Cortex of kidney (tissue), 1 donor: ENCODE measurements at places on chromosomes 2 and 18.

- DNase-seq: no peak
Measured at GRCh38 chr18:376311-376710, 108.5 kb upstream of the THOC1 start.

DNA sequence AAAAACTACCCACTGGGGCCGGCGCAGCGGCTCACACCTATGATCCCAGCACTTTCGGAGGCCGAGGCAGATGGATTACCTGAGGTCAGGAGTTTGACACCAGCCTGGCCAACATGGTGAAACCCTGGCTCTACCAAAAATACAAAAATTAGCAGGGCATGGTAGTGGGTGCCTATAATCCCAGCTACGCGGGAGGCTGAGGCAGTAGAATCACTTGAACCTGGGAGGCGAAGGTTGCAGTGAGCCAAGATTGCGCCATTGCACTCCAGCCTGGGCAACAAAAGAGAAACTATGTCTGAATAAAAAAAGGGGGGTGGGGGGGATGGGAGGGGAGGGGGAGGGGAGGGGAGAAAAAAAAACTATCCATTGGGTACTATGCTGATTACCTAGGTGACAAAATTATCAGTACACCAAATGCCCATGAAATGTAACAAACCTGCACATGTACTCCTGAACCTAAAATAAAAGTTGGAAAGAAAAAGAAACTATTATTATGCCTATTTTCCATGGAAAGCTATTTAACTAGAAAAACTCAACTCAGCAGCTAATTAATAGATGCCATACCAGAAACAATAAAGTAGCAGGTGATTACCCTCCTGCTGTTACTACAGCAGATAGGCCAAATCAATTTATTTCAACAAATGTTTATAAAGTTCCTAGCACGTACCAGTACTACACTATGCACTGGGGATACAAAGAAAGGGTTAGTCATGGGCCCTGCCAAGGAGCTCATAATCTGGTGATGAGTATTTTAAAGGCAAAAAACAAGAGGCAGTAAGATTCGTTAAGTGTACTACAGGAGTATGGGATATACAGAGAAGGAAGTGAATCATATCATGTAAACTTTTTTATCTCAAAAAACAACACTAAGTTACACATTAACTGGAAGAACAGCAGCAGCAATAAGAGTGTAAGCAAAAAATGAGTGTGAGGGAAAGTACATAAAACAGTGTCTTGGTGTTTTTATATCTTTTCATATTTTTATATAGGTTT lies 112.8 kb upstream of the SLC39A10 start:
- no peak for DNase-seq

- DNase-seq: no peak
Measured at GRCh38 chr18:57997820-57998219, 46.2 kb upstream of the NEDD4L start.

DNA sequence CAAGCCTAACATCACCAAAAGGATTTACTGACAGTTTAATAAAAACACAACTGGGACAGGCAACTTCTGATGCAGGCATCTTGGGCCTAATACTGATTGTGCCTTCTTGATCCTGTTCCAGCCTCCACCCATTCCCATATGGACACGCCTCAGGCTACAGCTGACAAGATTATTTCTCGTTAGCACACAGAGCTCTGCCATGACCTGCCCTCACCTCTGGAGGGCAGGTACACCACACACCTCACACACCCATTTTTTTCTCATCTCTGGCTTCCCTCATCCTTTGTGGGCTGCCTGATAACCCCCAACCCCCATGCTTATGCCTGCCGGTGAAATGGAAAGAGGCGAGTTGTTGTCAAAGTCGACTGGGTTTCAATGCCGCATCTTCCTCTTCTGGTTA lies 147.0 kb downstream of the ANTXR1 start:
- DNase-seq: no peak

DNA sequence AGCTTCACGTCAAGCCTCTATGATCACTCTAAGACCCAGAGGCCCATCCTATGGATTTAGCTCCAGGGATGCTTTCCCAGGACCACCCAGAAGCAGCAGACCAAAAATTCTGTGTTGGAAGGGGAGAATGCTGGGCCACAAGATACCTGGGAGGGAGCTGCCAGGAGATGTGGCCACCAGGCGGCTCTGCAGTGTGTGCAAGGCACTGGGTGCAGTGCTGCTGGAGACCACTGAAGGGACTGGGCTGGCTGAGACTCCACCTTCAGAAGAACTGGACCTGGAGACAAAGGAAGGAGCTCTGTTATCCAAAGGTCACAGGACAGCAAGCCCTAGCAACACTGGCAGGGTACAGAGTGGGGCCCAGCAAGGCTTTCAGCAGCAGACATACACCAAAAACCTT lies 34.0 kb downstream of the KANSL3 start:
- no peak for DNase-seq

DNA sequence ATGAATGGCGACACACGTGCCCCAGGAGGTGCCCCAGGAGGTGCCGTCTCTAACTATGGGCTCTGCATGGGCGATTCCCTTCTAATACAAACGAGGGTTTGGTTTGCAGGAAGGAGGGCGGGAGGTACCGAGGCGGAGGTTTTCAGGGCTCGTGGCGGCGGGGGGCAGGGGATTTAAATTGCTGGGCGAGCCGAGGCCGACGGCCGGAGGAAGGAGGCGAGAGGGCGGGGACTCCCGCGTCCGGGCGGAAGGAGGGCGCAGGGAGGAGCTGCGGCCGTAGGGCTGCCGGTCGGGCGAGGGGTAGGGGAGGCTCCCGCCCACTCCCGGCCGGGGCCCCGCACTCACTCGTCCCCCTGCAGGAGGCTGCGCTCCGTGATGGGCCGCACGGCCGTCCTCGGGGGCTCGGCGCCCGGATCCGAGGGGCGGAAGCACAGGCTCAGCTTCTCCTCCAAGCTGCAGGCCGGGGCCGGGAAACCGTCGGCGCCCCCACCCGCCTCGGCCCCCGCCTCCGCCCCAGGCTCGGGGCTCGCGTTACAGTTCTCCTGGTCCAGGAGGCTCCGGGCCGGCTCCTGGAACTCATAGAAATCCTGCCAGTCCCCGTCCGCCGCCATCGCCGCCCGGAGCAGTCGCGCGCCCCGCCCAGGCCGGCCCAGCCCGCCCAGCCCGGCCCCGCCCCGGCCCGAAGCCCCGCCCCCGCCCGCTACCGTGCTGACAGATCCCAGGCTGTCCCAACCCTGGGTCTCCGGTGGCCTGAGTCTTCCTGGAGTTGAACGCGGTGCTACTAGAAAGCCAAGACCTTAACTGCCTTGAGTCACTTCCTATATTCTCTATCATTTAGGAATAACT lies at the start of gene FEZ2:
Gene FEZ2 (minus strand): TSS at position 637 of the 846 bp plus-strand sequence. CDS start 26 bp downstream, at position 611.
- DNase-seq: peak; percentile 13

- DNase-seq: no peak
Measured at GRCh38 chr2:73921581-73921980, 5.1 kb upstream of the DGUOK start.

GRCh38 chr18:24368749-24369148 lies 28.9 kb downstream of the OSBPL1A start:
- DNase-seq: no peak

DNA sequence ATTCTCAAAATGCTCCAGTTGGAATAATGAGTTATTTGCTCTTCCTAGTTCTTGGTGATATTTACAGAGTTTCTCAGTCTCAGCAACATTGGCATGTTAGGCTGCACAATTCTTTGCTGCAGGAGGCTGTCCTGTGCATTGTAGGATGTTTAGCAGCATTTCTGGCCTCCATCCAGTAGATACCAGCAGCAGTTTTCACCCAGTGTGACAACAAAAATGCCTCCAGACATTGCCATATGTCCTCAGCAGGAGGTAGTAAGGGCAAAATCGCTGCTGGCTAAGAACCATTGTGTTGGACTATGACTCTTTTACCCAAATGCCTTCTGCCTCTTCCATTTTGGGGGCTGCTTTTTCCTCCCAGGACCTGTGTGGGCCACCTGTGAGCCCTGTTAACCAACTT lies 50.4 kb downstream of the PAX8 start:
- DNase-seq: no peak

DNA sequence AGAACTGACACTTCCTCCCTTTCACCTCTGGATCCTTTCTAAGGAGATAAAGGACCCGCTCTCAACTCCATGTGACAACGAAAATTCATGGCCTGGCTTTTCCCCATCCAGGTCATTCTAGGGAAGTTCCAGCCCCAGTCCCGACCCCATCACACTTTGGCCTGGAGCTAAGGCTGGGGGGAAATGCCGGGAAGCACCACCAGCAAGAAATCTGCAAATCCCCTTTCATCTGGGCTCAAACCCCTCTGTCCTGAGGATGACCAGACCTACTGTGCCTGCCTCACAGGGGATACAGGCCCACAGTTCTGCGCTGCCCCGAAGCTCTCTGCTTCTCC lies 1.3 kb downstream of the SIX2 start:
- no peak for DNase-seq

- DNase-seq: no peak
Measured at GRCh38 chr18:51430538-51430937, 233.1 kb upstream of the MEX3C start.

DNA sequence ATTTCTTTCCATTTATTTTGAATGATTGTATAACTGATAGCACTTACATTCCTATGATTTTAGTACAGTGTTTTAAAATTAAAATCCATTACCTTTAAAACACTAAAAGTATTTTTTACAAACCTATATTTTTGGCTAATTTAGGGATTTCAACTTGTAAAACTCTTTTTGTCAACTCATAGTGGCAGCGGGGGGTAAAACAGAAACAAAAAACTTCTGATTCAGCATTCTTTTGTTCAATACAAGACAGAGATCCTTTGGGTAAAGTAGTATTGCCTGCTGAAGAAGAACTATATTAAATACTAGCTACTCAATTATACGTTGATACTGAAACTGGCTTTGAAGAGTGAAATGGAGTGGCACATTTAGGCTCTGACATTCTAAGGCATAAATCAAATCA lies 437.4 kb upstream of the CDH19 start:
- no peak for DNase-seq

- DNase-seq: no peak
Measured at GRCh38 chr2:136254681-136255080, 136.7 kb upstream of the CXCR4 start.

- no peak for DNase-seq
Measured at GRCh38 chr2:1819419-1819818, 75.1 kb upstream of the PXDN start.

- DNase-seq: no peak
Measured at GRCh38 chr2:177239932-177240630, 24.4 kb downstream of the NFE2L2 start.

DNA sequence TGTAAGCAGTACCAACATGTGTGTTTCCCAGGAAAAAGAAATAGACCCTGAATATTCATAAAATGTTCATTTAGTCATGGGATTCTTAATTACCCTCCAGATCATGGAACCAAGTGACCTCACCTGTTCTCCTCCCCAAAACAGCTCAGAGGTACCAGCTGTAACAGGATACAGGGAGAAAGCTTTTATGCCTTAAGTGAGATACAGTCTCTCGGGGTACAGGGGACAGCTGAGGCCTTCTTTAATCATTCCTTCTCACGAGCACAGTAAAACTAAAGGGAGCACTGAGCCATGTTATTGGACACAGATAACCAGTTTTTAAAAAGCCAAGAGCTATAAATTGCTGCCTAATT lies 16.6 kb downstream of the EPHA4 start:
- DNase-seq: no peak

- DNase-seq: no peak
Measured at GRCh38 chr2:151657667-151658076, 76.6 kb downstream of the NEB start.

GRCh38 chr2:42046819-42047487 lies 868 bp upstream of the PKDCC start:
- no peak for DNase-seq

DNA sequence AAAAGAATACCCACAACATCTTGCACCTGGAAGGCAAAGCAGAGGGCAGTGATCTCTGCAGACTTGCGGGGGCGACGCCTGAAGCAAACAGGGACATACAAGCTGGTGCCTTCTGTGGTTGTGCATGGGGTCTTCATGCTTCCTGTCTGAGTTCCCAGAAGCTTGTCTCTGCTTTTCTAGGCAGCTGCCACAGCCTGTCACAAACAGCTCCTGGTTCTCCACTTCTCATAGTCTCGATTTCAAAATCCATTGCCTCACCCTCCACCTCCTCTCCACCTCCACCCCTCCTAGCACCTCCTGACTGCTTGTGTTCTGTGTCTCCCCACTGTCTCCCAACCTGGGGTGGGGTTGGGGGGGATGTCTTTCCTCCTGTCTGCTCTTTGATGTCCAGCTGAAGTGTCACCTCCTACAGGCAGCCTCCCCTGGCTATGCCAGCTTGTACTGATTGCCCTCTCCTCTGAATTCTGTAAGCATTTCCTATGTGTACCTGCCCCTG lies 1.7 kb upstream of the PROC start:
- DNase-seq: no peak

DNA sequence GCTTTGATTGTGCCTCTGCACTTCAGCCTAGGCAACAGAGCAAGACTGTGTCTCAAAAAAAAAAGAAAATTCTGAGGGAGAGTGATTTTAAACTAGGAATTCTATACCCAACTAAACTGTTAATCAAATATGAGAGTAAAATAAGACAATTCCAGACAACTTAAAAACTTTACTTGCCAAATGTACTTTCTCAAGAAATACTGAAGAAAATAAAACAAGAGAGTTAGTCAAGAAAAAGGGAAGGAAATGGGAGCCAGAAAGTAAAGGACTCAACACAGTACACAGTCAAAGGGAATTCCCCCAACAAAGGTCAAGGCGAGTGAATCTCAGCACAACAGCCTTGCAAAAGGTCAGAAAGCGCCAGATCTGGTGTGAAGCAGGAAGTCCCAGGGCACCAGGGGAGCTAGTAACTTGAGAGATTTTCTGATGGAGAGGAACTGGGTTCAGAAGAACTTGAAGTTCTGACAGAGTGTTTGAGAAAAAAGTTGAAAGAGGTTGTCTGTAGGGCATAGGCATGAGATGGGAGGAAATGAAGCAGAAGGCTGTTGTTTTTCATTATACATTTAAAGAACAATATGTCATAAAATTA lies 22.6 kb upstream of the TBC1D8 start:
- DNase-seq: no peak
